ENCODE measurements at places on chromosomes 6 and 20. TPM values are rescaled to one million over a fixed set of nuclear protein-coding genes. Genes with fewer than 3 reads are reported as not detected.

The VSX1 gene
- not detected for total RNA-seq

The MYLIP gene
- total RNA-seq: 12.9 TPM

The KCNK16 gene
- total RNA-seq: not detected

The KATNA1 gene
- total RNA-seq: 9.5 TPM

The MAP7 gene
- 3.9 TPM for total RNA-seq

The PACSIN1 gene
- total RNA-seq: 13.6 TPM

The RUNX2 gene
- 0.79 TPM for total RNA-seq

The PSMA7 gene
- total RNA-seq: 240 TPM

The NRSN1 gene
- total RNA-seq: not detected

The CRISP2 gene
- total RNA-seq: not detected

The SLC17A2 gene
- total RNA-seq: not detected

The BTN1A1 gene
- total RNA-seq: not detected

The METTL24 gene
- 1.6 TPM for total RNA-seq

The GPR31 gene
- total RNA-seq: not detected

The EEF1A2 gene
- total RNA-seq: 1,346 TPM

The RFX6 gene
- not detected for total RNA-seq

The TSBP1 gene
- total RNA-seq: not detected

GRCh38 chr20:20695250-20695816 lies 17.1 kb downstream of the RALGAPA2 start:
- DNase-seq: no peak

DNA sequence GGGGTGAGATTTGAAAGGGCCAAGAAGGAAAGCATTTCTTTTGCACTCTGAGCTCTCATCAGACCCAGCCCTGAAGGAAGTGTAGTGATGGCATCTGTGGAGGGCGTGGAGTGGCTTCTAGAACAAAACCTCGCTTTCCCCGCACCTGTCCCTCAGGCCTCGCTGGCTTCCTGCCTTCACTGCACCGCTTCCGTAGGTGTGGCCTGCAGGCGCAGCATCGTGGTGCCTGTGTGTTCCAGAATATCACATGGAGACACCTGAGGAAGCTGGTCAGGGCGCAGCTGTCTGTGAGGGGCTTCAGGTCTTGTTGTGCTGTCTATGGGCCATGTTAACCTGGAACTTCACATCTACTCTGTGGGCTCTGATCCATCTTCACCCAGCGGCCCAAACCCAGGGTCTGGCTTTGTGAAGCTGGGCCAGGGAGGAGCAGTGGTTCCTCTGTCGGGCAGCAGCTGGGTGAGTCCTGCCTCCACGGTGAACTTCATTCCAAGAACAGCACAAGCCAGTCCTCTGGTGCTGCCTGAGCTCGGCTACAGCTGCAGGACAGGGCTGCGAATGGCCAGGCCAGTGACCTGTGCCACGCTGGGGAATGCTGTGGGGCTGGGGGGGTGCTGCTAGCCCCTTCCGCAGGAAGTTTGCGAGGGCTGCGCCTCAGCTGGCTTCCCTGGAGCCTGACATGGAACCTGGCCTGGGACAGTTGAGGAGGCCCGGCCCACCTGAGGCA lies 40.9 kb downstream of the DSTN start:
- DNase-seq: no peak

GRCh38 chr6:95352064-95352795 lies 225.1 kb upstream of the MANEA start:
- no peak for DNase-seq

DNA sequence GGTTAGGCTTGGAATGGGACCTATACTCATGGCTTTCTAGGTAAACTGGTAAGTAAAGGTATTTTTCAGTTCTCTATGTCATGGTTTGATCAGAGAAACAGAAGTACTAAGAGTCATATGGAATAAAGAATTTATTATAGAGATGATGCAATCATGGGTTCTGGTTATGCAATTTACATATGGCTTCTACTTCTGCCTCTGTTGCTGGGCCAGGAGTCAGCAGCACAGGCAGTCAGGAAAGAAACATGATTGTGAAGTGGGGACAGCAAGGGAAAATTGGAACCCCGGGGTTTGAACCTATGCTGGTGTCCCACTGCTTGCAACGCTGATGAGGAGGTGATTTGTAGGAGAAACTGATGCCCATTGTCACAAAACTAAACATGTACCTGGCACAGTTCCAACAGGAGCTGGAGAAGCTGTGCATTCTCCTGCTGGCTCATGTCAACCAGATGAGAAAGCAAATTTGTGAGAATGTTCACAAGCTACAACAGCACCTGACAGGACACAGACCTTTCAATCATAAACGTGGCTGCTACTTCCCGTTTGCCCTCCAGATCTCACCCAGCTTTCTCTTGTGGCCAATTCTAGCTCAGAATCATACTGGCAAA lies 887.1 kb downstream of the TFAP2A start:
- no peak for DNase-seq

DNA sequence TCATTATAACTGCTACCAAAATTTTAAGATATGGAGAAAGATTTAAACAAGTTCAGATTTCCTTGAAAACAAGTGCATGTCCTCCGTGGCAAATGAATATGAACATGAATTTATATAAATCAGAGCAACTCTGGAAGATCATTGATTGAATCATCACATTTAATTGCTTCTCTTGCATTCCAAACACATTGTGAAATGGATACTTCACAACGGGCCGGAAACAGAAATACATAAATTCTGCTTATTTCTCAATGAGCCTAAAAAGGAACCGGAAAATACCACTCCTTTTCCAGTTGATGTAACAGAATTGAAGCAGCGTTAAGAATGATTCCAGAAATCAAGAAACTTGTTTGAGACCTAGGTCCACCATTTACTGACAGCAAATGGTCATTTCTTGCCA lies 134.6 kb upstream of the BTN3A2 start:
- no peak for DNase-seq

GRCh38 chr6:148776321-148777308 lies 29.8 kb downstream of the UST start:
- no peak for DNase-seq

DNA sequence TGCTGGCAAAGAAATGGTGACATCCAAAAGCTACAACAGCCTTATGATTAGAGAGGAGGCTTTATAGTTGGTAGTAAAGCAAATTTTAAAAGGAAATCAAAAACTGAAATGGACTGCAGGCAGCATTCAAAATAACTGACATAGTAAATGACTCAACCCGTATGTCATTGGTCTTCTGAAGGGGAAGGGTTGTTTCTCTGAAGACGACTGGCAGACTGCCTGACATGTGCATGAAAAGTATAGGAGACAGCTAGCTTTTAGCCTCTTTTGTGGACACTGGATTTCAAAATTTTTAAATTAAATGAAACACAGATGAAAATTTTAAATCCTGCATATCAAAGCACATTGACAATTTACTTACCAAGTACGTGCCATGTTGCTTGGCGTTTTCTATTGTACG lies 90.7 kb downstream of the TRMT6 start:
- DNase-seq: no peak

- DNase-seq: no peak
Measured at GRCh38 chr6:21051777-21052176, 517.5 kb downstream of the CDKAL1 start.

DNA sequence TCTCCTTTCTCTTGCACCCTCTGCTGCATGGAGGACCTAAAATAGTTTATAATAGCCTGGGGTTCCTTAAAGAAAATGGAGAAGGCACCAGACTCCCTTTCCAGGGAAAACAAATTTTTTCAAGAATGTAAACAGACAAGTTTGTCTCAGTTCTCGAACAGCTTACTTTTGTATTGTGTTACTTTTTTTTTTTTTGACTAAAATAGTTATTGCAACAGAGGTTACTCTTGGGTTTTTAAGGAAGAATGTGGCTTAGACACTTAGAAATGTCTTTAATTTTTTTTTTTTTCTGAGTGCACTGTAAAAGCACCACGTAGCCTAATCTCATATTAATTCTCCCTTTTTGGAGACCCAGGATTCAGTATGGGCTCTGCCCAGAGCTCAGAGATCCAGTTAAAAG lies 148.7 kb upstream of the CARMIL1 start:
- DNase-seq: no peak

GRCh38 chr20:45890077-45890984 lies 677 bp downstream of the NEURL2 start:
- DNase-seq: peak; percentile 89

DNA sequence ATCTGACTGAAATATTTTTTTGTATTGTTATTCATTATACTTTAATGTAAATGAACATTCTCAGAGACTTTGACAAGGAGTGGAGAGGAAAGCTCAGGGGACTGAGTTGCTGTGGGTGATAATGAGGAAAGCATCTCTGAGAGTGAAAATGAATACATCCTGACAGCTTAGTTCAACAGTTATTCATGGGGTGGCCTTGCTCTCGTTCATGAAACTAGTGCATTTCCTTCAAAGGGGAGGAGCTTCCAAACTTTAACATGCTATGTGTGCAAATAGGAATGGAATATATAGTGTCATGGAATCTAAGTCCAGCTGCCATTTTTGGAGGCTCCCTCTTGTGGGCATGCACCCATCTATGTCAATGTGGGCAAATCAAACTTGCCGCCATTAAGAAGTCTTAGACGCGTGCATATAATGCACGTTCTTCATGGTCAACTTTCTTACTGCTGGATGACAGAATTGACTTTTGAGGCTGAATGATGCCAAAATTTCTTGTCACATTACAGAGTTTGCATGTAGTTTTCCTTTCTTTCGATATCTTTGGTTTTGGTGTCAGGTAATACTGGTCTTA lies 124.3 kb upstream of the TMEM170B start:
- DNase-seq: no peak

DNA sequence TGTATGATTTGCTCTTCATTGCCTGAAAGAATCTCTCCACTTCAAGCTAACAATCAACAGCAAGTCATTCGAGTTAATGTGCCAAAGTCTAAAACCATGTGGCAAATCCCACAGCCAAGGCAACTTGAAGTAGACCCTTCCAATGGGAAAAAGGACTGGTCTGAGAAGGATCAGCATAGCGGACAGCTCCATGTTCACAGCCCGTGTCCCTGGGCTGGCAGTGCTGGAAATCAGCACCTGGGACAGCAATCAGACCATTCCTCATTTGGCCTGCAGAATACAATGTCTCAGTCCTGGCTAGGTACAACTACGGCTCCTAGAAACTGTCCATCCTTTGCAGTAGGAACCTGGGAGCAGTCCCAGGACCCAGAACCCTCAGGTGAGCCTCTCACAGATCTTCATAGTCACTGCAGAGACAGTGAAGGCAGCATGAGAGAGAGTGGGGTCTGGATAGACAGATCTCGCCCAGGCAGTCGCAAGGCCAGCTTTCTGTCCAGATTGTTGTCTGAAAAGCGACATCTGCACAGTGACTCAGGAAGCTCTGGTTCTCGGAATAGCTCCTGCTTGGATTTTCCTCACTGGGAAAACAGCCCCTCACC lies 1.1 kb downstream of the GJA10 start:
- no peak for DNase-seq

GRCh38 chr6:159168536-159169192 lies 536 bp upstream of the FNDC1 start:
- peak; percentile 70 for DNase-seq

DNA sequence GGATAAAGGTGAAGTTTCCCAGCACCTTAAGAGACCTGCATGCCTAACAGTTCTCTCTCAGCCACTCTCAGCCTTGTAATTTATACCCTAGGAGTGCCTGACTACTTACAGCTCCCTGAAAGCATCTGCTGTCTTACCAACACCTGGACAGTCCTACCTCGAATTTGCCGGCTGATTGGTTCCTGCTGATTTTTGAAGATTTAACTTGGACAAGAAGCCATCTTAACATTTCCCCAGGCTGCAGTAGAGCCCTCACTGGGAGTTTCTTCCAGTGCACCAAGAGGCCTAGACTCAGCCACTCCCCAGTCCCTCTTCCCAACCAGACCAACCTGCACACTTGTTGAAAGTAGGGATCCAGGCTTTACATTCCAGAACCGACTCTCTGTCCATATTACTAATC lies 174.5 kb downstream of the LINC00237 start:
- no peak for DNase-seq

GRCh38 chr6:130032758-130033340 lies 14.5 kb downstream of the L3MBTL3 start:
- no peak for DNase-seq

GRCh38 chr6:73901986-73902385 lies 206.0 kb downstream of the CD109 start:
- no peak for DNase-seq

GRCh38 chr6:16635810-16636602 lies 125.3 kb downstream of the ATXN1 start:
- DNase-seq: no peak

DNA sequence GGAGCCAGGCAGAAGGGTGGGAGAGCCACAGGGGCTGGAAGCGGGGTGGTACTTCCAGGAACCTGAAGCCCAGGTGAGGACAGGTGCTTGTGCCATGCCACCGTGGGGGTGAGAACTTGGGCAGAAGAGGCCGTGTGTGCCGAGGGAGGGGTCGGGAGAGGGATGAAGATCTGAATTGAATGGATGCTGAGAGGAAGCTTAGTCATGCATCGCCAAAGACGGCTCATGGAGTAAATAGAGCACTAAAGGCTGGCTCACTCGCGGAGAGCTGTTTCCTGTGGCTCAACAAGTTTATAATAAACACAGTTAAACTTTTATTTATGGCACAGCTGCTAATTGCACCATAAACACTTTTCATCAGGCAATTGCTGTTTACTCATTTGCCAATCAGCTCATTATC lies 21.7 kb upstream of the MYT1 start:
- no peak for DNase-seq

DNA sequence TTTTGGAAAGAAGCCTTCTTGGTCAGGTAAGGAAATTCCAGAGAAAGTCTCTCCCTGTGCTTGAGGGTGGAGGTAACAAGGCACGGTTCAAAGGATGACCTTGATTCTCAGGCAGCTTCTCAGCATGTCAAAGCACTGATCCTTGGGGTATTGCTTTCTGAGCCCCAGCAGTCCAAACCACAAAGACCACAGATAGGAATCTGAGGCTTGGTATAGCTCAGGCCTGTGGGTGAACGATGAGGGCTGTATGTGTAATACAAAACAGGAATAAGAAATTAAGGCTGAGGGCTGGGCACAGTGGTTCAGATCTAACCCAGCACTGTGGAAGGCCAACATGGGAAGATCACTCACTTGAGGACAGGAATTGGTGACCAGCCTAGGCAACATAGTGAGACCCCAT lies 70.2 kb upstream of the SLC22A1 start:
- DNase-seq: no peak

GRCh38 chr6:110688661-110689268 lies 126.5 kb downstream of the CDK19 start:
- DNase-seq: no peak

- DNase-seq: peak; percentile 82
Measured at GRCh38 chr20:23235173-23236027, 115.2 kb upstream of the NXT1 start.

DNA sequence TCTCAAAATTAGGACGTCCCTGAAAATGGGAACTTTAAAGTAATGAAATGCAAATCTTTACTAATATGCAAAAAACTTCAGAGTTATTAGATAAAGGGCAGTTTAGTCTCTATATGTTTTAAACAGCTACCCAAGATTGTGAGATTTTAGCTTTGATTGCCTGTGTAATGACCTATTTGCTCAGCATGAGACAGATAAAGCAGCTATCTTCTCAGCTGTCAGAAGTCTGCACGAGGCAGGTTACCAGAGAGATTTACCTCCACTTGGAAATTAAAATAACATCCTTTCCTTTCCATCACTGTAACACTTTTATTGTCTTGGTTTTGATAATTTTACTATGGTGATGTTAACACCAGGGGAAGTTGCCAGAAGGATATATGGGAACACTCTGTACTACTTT lies 436.6 kb upstream of the OPRM1 start:
- no peak for DNase-seq

Measured in left ventricle myocardium superior (tissue), 1 donor.